Psoas muscle (tissue), 8 donors: ENCODE measurements at places on chromosomes 7 and 10.

- DNase-seq, result no peak
Measured at GRCh38 chr10:79128923-79129305, 60.1 kb downstream of the ZMIZ1 start.

GRCh38 chr10:33233221-33233620 lies 101.2 kb downstream of the NRP1 start:
- no peak for DNase-seq

DNA sequence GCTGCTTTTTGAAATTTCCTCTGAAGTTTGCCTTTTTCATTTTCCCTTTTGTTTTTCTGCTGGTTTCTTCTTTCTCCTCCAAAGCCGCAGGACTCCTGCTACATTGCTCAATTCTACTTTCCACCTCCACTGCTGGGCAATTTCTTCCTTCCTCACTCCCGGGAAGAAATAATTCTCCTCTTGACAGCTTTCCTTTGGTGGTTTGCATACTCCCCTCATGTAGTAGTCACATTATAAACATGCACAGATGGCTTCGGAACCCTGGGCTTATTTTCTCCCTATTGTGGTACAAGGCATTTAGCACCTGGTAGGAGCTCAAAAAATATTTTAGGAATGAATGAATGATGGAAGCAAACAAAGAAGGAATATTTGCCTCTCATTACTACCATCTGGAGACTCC lies 977.2 kb downstream of the LRMDA start:
- DNase-seq, result no peak

GRCh38 chr10:110916554-110917346 lies 2.2 kb downstream of the BBIP1 start:
- no peak for DNase-seq

DNA sequence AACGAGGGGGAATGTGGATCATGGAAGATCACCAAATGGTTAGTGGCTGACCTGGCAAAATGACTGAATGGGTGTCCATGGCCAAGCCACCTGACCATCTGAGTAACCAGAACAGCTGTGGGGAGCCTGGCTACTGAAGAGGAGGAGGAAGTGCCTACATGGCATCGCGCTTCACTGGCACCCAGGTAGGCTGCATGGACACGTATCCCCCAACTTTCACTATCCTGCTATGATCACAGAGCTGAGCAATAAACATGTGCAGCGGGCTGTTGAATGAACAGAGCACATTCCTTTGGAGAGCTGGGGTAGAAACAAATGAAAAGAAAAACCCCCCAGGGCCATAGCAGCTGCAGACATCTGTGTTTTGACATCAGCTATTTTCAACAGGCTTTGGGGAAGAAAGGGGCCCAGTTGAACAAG lies 6.5 kb downstream of the AKR1B1 start:
- no peak for DNase-seq

- DNase-seq, result no peak
Measured at GRCh38 chr10:118311505-118311904, 30.6 kb downstream of the FAM204A start.

DNA sequence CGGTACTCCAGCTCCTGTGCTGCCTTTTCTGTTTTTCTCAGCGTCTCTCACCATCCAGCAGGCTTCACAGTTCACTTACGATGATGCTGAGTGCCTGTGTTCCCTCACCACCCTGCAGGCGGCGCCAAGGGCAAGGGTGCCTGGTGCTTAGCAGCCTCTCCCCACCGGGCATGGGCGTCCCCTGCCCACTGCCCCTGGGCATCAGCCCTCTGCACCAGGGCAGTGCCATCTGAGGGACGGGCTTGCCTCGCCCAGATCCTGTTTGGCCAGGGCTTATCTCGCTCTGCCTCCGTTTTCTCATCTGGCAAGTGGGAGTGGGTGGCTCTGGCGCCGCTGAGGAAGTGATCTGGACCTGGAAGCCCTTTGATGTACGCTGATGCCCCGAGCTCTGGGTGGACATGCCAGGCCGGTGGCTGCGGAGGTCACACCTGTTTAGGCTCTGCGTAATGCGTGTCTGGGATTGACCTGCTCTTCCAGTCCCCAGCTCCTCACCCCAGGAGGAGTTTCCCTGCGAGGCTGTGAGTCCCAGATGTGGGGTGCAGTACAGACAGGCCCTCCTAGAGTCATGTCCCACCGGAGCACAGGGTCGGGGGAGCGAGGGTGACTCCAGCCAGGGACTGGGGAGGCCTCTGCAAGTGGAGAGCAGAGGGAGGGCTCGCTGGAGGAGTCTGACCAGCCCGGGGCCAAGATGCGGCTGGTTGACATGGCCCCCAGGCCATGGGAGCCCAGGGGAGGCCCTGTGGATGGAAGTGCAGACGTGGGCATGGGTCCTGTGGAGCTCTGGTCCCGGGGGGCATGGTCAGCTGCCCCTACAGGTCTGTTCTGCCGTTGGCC lies 11.8 kb downstream of the TTYH3 start:
- DNase-seq, result no peak

GRCh38 chr10:11530806-11531205 lies 80.6 kb downstream of the USP6NL start:
- no peak for DNase-seq

DNA sequence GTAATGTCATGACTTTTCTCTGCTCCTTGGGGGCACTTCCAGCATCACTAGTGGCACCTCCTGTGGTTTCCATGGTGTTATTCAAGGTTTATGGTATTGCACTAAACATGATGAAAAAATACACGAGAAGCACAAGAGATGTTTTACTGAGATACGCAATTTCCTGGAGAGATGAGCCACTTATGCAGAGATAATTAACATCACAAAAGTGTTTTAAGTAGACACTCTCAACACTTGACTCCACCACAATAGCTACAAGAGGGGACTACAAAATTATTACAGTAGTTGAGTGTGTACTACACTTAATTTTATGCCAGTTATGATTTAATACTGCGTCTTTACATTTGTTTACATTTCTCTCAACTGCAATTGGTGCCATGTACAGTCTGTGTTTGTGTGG lies 906.7 kb downstream of the DNAJB9 start:
- DNase-seq, result no peak

DNA sequence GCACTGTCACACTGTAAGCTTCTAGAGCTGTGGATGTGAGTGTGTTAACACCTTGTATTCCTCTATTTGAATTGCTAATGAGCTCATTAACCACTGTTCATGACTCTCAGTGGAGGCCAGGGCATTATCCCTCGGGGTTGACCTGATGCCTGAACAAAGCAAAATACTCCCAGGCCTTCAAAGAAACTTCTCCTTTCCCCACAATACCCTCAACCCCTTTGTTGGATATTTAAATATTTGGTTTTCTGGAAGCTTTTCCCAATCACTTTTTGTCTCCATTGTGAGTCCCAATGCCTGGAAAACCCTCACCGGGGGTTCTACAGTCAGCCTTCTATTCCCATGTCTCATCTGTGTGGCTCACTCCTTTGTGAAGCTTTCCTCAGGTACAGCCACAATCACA lies 780.1 kb downstream of the PHTF2 start:
- no peak for DNase-seq

- no peak for DNase-seq
Measured at GRCh38 chr7:75900617-75901315, 14.2 kb upstream of the POR start.

DNA sequence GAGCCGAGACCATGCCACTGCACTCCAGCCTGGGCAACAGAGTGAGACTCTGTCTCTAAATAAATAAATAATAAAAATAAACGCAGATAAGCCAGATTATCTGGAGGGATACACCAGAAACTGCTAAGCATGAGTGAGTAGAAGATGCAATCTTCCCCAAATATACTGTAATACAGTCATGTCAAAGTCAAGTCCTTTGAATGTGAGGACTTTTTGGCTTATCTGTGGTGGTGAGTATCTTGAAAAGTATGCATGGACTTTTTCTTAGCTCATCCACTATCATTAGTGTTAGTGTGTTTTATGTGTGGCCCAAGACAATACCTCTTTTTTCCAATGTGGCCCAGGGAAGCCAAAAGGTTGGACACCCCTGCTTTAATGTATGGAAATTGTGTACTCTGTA lies 44.7 kb upstream of the PITRM1 start:
- DNase-seq, result no peak

- DNase-seq, result no peak
Measured at GRCh38 chr7:78413568-78413967, 615.0 kb downstream of the PHTF2 start.

GRCh38 chr10:49817845-49818244 lies 55.7 kb upstream of the OGDHL start:
- DNase-seq, result no peak

DNA sequence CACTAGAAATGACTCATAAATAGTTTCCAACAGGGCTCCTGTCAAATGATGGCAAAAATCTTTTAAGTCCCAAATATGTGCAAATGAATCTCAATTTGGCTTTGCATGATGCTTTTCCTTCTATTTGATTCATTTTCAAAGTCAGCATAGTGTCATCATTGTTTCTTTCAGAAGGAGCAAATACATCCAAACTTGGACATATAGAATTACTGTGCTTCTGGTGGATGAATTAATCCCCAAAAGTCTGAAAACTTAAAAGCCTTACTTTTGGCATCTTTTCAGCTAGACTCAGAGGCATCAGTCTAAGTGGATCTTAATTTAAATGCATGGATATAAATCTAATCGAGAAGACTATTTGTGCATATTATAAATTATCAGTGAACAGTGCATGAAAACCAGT lies 578.1 kb upstream of the FZD8 start:
- no peak for DNase-seq

GRCh38 chr10:86392723-86393094 lies 26.1 kb upstream of the GRID1 start:
- DNase-seq, result no peak

- no peak for DNase-seq
Measured at GRCh38 chr10:58666024-58666423, 153.4 kb downstream of the BICC1 start.

DNA sequence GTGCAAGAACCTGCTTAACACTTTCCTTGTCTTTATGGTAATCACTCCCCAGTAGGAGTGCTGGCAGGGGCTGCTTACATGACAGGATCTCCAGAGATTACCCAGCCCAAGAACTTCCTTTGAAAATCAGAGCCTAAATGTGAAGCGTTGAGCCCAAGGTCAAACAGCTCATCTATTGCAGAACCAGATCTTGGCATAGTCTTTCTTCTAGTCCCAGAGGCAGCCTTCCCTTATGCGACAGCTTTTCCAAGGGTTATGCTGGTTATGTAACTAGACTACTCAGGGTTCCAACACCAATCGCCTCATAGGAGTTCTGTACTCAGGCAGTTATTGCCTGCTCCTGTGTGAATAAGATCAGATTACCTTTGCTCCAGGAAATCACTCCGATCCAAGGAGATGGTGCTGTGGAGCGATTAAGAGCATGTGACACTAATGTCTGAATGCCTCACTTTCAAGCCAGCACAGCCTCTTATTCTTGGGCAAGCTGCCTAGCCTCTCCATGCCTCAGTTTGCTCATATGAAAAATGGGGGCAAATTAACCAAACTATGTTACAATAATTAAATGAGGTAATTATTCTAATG lies 8.4 kb upstream of the LGI1 start:
- no peak for DNase-seq

DNA sequence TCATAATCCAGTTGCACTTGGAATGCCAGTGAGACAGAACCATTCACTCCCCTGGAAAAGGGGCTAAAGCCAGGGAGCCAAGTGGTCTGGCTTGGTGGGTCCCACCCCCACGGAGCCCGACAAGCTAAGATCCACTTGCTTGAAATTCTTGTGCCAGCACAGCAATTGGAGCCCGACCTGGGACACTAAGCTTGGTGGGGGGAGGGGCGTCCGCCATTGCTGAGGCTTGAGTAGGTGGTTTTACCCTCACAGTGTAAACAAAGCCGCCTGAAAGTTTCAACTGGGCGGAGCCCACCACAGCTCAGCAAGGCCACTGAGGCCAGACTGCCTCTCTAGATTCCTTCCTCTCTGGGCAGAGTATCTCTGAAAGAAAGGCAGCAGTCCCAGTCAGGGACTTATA lies 200.7 kb upstream of the NPSR1 start:
- no peak for DNase-seq

GRCh38 chr10:76624470-76624869 lies 1013.1 kb downstream of the KCNMA1 start:
- no peak for DNase-seq

- DNase-seq, result no peak
Measured at GRCh38 chr10:45581582-45582385, 90.8 kb downstream of the ZFAND4 start.

GRCh38 chr10:110209926-110210673 lies 2.7 kb downstream of the MXI1 start:
- peak; percentile 75 for DNase-seq

- no peak for DNase-seq
Measured at GRCh38 chr10:119420950-119421875, 121.3 kb downstream of the RGS10 start.

GRCh38 chr7:96359876-96360275 lies 38.0 kb upstream of the SLC25A13 start:
- no peak for DNase-seq

DNA sequence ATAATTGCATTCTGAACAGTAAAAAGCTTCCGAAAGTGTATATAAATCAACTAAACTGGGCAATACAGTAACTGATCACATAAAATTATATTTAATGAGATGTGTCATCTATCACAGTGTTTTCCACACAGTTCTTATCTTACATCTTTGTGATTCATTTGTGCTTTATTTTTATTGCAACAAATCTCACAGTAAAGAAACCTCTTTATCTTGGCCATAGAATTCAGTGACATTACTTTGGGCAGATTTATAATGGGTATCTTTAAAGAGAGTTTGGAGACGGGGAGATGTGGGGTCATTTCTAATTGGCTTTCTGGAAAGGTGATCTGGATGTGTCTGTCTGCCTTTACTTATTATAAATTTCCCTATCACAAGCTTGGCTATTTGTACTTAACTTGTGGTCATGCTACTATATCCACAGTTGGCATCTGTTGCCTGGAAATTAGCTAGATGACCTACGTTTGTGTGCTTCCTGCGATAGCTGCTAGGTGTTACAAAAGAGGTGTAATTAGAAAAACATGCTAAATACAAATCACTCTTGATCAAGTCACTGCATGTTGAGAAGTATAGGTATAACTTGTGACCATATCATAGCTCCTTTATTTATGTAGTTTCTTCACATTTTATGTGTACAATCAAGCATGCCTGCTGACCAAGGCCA lies 123.8 kb downstream of the ARID5B start:
- DNase-seq, result no peak

DNA sequence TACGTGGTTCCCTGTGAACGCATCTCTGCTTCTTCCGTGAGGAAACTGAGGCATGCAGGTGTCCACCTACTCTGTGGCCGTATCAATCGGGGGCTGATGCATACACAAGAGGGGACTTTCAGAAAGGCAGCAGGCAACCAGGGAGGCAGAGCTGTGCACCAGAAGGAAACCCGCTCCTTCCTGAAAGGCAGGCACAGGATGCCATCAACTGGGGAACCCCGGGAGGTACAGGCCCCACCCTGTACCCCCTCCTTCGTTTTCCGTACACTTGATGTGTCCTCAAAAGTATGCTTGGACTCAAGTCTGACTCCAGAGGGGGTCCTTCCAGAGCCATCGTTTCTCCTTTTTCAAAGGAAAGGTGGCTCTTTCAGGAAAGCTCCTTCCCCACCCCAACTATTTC lies 59.5 kb downstream of the ASB13 start:
- peak; percentile 29 for DNase-seq

DNA sequence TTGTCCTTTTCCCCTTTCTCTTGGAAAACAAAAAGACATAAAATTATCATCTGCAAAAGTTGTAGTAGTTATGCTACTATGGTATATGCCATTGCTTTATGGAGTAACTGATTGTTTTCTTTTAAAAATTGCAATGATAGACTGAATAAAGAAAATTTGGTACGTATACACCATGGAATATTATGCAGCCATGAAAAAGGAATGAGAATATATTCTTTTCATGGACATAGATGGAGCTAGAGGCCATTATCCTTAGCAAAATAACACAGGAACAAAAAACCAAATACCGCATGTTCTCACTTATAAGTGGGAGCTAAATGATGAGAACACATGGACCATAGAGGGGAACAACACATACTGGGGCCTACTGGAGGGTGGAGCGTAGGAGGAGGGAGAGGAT lies 538.8 kb downstream of the PLXDC2 start:
- DNase-seq, result no peak
